Cardiac atrium fibroblast (primary cell): ENCODE measurements at places on chromosomes 7 and 10. TPM values are rescaled to one million over a fixed set of nuclear protein-coding genes. Genes with fewer than 3 reads are reported as not detected.

ZNF277 gene
- total RNA-seq, result 14.7 and 26.5 TPM in 2 replicates

SLC16A12 gene
- total RNA-seq, result 3.6 and 5.8 TPM in 2 replicates

PAPOLB gene
- 0.18 and 0.49 TPM in 2 replicates for total RNA-seq

MINDY3 gene
- total RNA-seq, result 19.7 and 24.1 TPM in 2 replicates

ZNF853 gene
- total RNA-seq, result 0.16 and 1.1 TPM in 2 replicates

GIMAP1 gene
- 0.81 TPM in 1 of 2 replicates, not detected in the other for total RNA-seq

SLC39A12 gene
- total RNA-seq, result not detected in 2 replicates

ZNRF2 gene
- 4.2 and 4.5 TPM in 2 replicates for total RNA-seq

FMC1 gene
- total RNA-seq, result 3.2 and 6.3 TPM in 2 replicates

NUB1 gene
- total RNA-seq, result 24.6 and 28.5 TPM in 2 replicates
